ENCODE measurements at places on chromosomes 7 and 10. TPM values are rescaled to one million over a fixed set of nuclear protein-coding genes. Genes with fewer than 3 reads are reported as not detected.

- no peaks in the 10 kb centered on the region for H3K27me3 ChIP-seq
- H3K4me3 ChIP-seq, result no peak overlapping the region
- no peak overlapping the region for H3K27ac ChIP-seq
- H3K36me3 ChIP-seq, result no peaks in the 10 kb centered on the region
- no peaks in the 10 kb centered on the region for H3K4me1 ChIP-seq
Observed at GRCh38 chr10:86199041-86199440, 167.6 kb downstream of the GRID1 start.

- no peaks in the 10 kb centered on the region for H3K4me1 ChIP-seq
- H3K4me3 ChIP-seq, result no peak overlapping the region
- H3K36me3 ChIP-seq, result no peaks in the 10 kb centered on the region
- H3K27me3 ChIP-seq, result no peaks in the 10 kb centered on the region
Observed at GRCh38 chr7:6117533-6117932, 86.4 kb downstream of the ANKRD61 start.

DNA sequence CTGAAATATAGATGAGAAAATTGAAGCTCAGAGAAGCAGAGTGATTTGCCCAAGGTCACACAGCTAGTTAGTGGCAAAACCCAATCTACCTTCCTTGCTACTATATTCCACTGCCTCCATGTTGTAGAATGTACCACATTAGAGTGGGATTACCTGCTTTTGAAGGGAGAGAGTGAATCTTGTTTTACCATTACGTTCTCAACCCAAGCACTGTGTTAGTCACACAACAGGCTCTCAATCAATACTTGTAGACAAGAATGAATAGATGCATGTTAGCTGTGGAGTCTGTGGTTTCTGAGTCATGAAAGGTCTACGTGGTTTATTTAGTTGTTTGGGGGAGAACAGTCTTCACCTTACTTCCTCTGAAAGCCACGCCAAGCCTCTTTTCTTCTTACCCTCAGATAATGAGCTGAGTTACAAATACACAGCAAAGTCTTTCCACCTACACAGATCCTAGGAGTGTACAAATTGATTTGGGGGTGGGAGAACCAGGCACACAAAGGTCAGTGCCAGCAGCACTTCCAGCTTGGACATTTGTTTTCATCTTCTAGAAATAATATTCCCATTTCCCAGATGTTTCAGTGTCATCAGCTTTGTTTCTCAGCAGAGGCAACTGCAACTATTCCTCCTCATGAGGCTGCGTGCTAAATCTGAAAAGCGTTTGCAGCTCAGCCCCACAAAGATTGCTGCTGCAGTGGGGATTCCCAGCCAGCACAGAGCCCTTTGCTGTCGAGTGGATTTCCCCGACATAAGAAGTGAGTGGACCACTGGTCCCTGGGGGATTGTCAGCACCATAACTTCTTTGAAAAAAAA, 71.5 kb upstream of the ADO start:
- no peaks in the 10 kb centered on the region for H3K4me1 ChIP-seq
- DNase-seq, result no peak
- H3K4me3 ChIP-seq, result no peak overlapping the region
- H3K27ac ChIP-seq, result no peak overlapping the region
- no peaks in the 10 kb centered on the region for H3K36me3 ChIP-seq

GRCh38 chr10:117226813-117227451, 14.0 kb upstream of the SLC18A2 start:
- no peaks in the 10 kb centered on the region for H3K4me1 ChIP-seq
- H3K27ac ChIP-seq, result no peak overlapping the region
- peak; percentile 66 for DNase-seq
- peaks cover 17% of the 10 kb centered on the region for H3K27me3 ChIP-seq

The EBLN1 gene
- total RNA-seq, result not detected

The HGF gene
- total RNA-seq, result 33.2 TPM
